ENCODE measurements at places on chromosomes 13 and 19. TPM values are rescaled to one million over a fixed set of nuclear protein-coding genes. Genes with fewer than 3 reads are reported as not detected.
A peak's percentile ranks its signal among the peaks of the same experiment; 100 is the strongest.

DNA sequence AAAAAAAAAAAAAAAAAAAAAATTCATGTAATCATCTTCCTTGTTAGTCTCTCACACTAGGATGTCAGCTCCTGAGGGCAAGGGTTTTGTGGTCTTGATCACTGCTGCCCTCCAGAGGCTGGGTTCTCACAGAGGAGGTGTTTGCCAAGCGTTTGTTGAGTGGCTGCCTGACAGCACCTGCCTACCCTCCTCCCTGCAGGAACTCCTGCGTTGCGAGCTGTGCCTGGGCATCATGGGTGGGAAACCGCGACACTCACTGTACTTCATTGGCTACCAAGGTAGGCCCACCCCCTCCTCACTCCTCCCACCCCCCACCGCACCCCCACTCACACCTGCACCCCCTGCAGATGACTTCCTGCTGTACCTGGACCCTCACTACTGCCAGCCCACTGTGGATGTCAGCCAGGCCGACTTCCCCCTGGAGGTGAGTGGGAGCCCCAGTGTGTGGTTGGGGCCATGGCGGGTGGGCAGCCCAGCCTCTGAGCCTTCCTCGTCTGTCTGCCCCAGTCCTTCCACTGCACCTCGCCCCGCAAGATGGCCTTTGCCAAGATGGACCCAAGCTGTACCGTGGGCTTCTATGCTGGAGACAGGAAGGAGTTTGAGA is 8.1 kb downstream of the ATG4D start:
- no peak overlapping the region for H3K27ac ChIP-seq
- no peak for DNase-seq
- H3K27me3 ChIP-seq, result no peaks in the 10 kb centered on the region
- no peaks in the 10 kb centered on the region for H3K36me3 ChIP-seq

- no peaks in the 10 kb centered on the region for H3K27me3 ChIP-seq
- no peak for DNase-seq
- H3K4me3 ChIP-seq, result no peak overlapping the region
- H3K4me1 ChIP-seq, result no peaks in the 10 kb centered on the region
- no peak overlapping the region for H3K27ac ChIP-seq
These were observed 84.0 kb downstream of the RAP2A start for GRCh38 chr13:97517967-97518366.

DNA sequence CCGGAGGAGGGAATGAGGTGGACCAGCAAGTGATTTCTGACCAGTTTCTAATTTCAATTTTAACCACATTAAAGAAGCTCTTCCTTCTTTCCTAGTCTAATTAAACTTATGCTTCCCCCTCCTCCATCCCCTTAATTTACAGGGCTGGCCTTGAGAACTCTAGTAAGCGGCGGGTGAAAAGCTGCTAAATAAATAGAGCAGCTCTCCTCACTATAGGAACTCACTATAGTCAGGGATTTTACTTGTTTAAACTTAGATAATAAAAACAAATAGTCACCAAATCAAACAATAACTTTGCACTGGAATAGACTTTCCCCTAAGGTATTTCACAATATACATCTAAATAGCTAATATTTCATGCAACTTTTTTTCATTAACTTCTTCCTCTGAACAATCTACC is 1838.2 kb upstream of the PRR20A start:
- H3K4me3 ChIP-seq, result no peak overlapping the region
- DNase-seq, result no peak
- H3K36me3 ChIP-seq, result no peaks in the 10 kb centered on the region
- peaks cover 3% of the 10 kb centered on the region for H3K27me3 ChIP-seq
- H3K4me1 ChIP-seq, result no peaks in the 10 kb centered on the region

GRCh38 chr19:30783936-30784335 is 411.8 kb downstream of the ZNF536 start:
- no peak overlapping the region for H3K27ac ChIP-seq
- H3K4me1 ChIP-seq, result no peaks in the 10 kb centered on the region
- H3K36me3 ChIP-seq, result no peaks in the 10 kb centered on the region
- no peaks in the 10 kb centered on the region for H3K27me3 ChIP-seq
- no peak for DNase-seq

Gene ZNF222
- 3.3 TPM for total RNA-seq

Gene LYPD5
- total RNA-seq, result 0.67 TPM

DNA sequence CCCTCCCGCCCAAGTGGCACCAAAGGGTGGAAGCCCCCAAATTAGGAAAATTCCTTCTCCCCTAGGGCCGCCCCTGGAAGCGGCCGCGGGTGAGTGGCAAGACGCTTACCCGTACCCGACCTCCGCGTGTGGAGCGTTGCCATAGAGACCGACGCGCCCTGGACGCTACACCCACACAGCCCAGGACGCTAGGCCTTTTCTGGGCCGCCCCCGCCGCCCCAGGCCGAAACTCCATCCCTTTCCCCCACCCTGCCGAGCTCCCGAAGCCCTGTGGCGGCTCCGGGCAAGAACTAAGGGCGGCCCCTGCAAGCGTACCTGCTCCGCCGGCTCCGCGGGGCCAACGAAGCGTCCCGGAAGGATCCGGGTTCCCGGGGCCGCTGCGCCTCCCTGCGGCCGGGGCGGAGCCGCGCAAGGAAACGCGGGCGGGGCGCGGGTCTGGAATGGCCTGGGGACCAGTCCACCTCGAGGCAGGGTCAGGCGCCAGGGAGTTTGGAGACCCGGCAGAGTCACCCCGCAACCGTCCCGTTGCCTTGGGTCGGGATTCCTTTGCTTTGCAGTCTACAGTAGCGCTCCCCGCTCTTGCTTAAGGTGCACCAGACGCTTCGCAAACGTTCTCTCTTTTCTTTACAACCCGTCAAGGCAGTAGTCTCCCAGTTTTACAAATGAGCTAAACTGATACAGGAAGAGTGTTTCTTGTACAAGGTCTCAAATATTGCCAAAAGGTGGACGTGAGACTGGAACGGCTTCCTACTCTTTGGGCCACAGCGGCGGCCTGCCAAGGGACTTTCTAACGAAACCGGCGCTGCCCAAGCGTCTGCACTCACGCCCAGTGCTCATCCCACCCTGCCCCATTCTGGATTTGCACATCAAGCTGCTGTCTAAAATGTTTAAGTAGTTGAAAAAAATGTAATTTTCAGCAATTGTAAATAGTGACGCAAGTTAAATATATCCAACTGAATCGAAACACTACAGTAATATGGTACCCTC is at the start of gene NEK5:
TSS of gene NEK5 (minus strand) at position 360 of the 987 bp plus-strand sequence. CDS start 1,591 bp downstream, outside the sequence.
- H3K27ac ChIP-seq, result no peak within 1 kb of the TSS
- H3K36me3 ChIP-seq, result no peaks in the 10 kb centered on the region
- peak within 1 kb of the TSS; percentile 61 for H3K4me3 ChIP-seq
- H3K4me1 ChIP-seq, result no peaks in the 10 kb centered on the region

Gene PINLYP
- total RNA-seq, result 10.6 TPM

DNA sequence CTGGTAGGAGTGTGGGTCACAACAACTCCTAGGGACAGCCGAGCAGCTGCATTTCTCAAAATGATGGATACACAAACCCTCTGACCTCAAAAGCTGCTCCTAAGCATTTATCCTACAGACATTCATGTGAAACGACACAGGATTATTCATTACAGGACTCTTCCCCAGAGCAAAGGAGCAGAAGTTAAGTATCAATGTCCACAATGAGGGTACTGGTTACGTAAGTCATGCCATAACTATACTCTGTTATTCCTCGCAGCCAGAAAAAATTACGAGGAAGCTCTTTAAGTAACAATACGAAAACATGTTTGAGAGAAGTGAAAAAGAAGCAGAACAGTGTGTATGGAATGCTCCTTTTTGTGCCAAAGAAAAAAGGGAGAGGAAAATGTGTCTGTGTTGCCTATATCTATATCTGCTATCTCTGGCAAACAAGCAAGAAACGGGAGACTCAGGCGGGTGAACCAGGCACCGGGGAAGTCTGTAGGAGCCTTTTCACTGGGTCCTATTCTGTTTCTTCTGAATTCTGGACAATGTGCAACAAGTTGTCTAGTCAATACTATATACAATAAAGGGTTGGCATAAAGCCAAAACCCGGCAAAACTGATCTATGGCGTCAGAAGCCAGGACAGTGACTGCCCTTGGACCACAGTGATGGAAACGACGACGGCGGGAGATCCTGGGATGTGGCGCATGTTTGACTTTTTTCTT is 1.3 kb downstream of the ISOC2 start:
- no peaks in the 10 kb centered on the region for H3K36me3 ChIP-seq
- peak overlapping the region; percentile 50 for H3K4me3 ChIP-seq
- no peak for DNase-seq
- H3K27me3 ChIP-seq, result no peaks in the 10 kb centered on the region
- H3K4me1 ChIP-seq, result no peaks in the 10 kb centered on the region

GRCh38 chr19:1997353-1998233 is 17.9 kb downstream of the BTBD2 start:
- no peaks in the 10 kb centered on the region for H3K27me3 ChIP-seq
- no peak for DNase-seq
- H3K27ac ChIP-seq, result no peak overlapping the region
- H3K4me3 ChIP-seq, result no peak overlapping the region

- no peaks in the 10 kb centered on the region for H3K4me1 ChIP-seq
- no peaks in the 10 kb centered on the region for H3K27me3 ChIP-seq
- H3K36me3 ChIP-seq, result no peaks in the 10 kb centered on the region
- H3K4me3 ChIP-seq, result no peak overlapping the region
- DNase-seq, result no peak
These were observed 42.6 kb downstream of the EPS15L1 start for GRCh38 chr19:16429066-16429758.

Gene CYP2F1
- total RNA-seq, result not detected

Gene PRR20A
- not detected for total RNA-seq

DNA sequence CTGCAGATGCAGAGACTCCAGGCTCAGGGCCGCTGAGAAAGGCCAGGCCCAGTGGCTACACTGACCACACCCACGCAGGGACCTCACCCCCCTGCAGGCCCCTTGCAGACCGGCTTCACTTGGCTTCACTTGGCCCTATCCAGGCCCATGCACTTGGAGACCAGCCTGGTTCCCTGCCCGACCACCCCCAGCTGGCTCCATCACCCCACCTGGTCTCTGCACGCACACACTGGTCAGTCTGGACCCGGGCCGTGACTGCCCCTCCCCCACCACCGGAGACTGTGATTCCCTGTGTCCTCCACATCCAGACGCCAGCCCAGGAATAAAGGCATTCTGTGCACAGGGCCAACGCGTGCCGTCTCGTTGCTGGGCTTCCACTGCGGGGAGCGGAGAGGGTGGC is 4.9 kb upstream of the EBI3 start:
- H3K4me3 ChIP-seq, result no peak overlapping the region
- H3K4me1 ChIP-seq, result no peaks in the 10 kb centered on the region
- no peaks in the 10 kb centered on the region for H3K27me3 ChIP-seq
- DNase-seq, result no peak
- H3K36me3 ChIP-seq, result no peaks in the 10 kb centered on the region
- H3K27ac ChIP-seq, result no peak overlapping the region

Gene KLK14
- total RNA-seq, result not detected

DNA sequence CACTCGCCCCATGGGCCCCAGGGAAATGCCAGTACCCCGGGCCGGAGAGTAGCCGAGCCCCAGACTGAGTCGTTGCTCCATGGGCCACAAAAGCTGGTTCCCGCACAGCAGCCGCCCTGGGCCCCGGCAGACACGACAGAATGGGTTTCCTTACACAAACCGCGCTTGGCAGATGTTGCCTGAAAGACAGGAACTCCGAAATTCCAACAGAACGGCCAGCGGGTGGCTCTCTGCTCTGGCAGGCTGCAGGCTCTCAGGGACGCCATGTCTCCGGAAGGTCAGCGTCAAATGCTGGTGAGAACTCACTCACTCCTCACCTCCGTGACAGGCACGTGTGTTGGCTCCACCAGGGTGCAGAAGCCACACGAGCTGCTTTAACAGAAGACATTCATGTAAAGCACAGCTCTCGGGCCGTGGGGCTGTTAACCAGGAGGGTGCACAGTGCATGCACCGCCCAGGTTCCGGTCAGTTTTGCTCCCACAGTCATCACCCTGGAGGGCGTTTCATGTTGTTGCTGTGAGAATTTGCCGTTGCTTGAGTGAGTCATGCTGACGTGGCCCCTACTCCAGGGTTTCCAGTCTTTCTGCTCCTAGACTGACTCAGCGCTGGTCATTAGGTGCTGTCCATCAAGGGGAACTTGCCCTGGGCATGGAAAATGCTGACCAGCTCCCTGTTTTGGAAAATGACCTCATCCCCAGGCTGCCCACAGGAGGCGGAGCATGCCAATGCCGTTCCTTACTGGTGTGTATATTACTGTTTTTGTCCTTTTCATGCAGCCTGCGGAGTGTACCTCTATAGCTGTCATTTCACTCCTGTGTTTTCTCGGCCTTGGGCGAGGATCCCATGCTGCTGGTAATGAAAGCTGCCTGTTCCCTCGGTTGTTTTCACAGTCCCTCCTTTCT is 44.8 kb downstream of the ANKRD10 start:
- DNase-seq, result peak; percentile 79
- peaks cover 9% of the 10 kb centered on the region for H3K4me1 ChIP-seq
- peak overlapping the region; percentile 18 for H3K27ac ChIP-seq
- H3K4me3 ChIP-seq, result no peak overlapping the region
- no peaks in the 10 kb centered on the region for H3K36me3 ChIP-seq

Gene CYP4F2
- total RNA-seq, result not detected

DNA sequence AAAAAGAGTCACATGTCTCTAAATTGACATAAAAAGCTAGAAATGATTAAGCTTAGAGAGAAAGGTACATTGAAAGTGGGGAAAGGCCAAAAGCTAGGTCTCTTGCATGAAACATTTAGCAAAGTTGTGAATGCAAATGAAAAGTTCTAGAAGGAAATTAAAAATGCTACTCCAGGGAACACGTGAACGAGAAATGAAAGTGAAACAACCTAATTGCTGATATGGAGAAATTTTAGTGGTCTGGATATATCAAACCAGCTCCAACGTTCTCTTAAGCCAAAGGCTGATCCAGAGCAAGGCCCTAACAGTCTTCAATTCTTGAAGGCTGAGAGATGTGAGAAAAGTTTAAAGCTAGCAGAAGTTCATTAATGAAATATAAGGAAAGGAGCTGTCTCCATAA is 419.8 kb downstream of the SLITRK6 start:
- no peak overlapping the region for H3K4me3 ChIP-seq
- no peaks in the 10 kb centered on the region for H3K4me1 ChIP-seq
- no peaks in the 10 kb centered on the region for H3K36me3 ChIP-seq
- no peaks in the 10 kb centered on the region for H3K27me3 ChIP-seq

GRCh38 chr19:30669329-30670010 is 297.3 kb downstream of the ZNF536 start:
- peak; percentile 77 for DNase-seq
- H3K4me1 ChIP-seq, result peaks cover 4% of the 10 kb centered on the region
- H3K27me3 ChIP-seq, result no peaks in the 10 kb centered on the region
- no peaks in the 10 kb centered on the region for H3K36me3 ChIP-seq
- H3K4me3 ChIP-seq, result peak overlapping the region; percentile 12

Gene C1QTNF9
- not detected for total RNA-seq

- H3K27me3 ChIP-seq, result no peaks in the 10 kb centered on the region
- no peaks in the 10 kb centered on the region for H3K4me1 ChIP-seq
- no peak overlapping the region for H3K4me3 ChIP-seq
- H3K36me3 ChIP-seq, result no peaks in the 10 kb centered on the region
These were observed 52.0 kb downstream of the TDRD3 start for GRCh38 chr13:60448907-60449510.

Gene SYNGR4
- total RNA-seq, result not detected

GRCh38 chr19:8081569-8082550 is 29.3 kb downstream of the CCL25 start:
- no peak overlapping the region for H3K4me3 ChIP-seq
- H3K36me3 ChIP-seq, result no peaks in the 10 kb centered on the region
- no peaks in the 10 kb centered on the region for H3K4me1 ChIP-seq

- H3K27ac ChIP-seq, result no peak overlapping the region
- DNase-seq, result no peak
- H3K4me1 ChIP-seq, result peaks cover 6% of the 10 kb centered on the region
- H3K27me3 ChIP-seq, result no peaks in the 10 kb centered on the region
- H3K36me3 ChIP-seq, result no peaks in the 10 kb centered on the region
These were observed 62.4 kb upstream of the SERP2 start for GRCh38 chr13:44311011-44311780.

Gene OR10H1
- total RNA-seq, result not detected

Gene ZNF98
- 7.4 TPM for total RNA-seq
